ENCODE measurements at places on chromosomes 3 and 15. TPM values are rescaled to one million over a fixed set of nuclear protein-coding genes. Genes with fewer than 3 reads are reported as not detected.

- H3K36me3 ChIP-seq, result no peaks in the 10 kb centered on the region
- DNase-seq, result no peak
- peaks cover 16% of the 10 kb centered on the region for H3K27me3 ChIP-seq
- H3K27ac ChIP-seq, result no peak overlapping the region
- no peaks in the 10 kb centered on the region for H3K4me1 ChIP-seq
- H3K4me3 ChIP-seq, result no peak overlapping the region
These were observed 129.2 kb downstream of the FAM43A start for GRCh38 chr3:194814878-194815357.

The FES gene
- 0.32 TPM for total RNA-seq

The RTP1 gene
- not detected for total RNA-seq

DNA sequence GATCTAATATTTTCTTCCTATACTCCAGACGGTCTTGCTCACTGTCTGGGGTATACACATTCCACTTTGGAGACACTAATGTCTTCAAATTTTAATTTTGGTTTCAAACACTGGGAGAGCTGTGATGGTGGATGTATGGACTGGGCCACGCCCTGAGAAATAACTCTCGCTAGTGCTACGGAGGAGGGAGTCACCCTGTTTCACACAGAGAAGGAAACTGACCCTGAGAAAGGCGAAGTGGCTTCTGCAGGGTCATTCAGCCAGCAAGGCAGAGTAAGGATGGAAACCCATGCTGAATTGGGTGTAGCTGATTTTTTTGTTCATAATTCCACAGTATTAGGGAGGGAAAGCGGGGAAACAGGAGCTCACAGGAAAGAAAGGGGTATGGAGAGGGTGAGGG is 8.6 kb upstream of the SKIC8 start:
- H3K4me3 ChIP-seq, result no peak overlapping the region
- H3K36me3 ChIP-seq, result no peaks in the 10 kb centered on the region
- no peak for DNase-seq
- no peaks in the 10 kb centered on the region for H3K4me1 ChIP-seq

- no peaks in the 10 kb centered on the region for H3K36me3 ChIP-seq
- H3K4me1 ChIP-seq, result no peaks in the 10 kb centered on the region
- DNase-seq, result no peak
- H3K27me3 ChIP-seq, result peaks cover 50% of the 10 kb centered on the region
- H3K27ac ChIP-seq, result no peak overlapping the region
- no peak overlapping the region for H3K4me3 ChIP-seq
These were observed 525.3 kb upstream of the ZNF717 start for GRCh38 chr3:76310667-76311066.

DNA sequence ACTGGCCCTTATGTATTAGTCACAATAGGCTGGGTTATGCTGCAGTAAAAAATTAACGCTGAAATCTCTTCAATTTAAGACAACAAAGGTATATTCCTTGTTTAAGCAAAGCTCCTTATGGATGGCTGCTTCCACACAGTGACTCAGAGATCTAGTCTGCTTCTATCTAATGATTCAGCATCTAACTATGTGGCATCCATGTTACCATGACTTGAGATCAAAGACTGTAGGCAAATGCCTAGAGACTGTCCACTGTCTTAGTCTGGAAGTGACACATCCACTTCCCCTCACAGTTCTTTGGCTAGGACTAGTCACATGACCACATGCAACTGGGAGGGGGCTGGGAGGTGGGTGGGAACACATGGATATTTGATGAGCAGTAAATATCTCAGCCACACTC is 61.3 kb upstream of the PSMD6 start:
- H3K4me1 ChIP-seq, result no peaks in the 10 kb centered on the region
- H3K27me3 ChIP-seq, result no peaks in the 10 kb centered on the region
- H3K4me3 ChIP-seq, result no peak overlapping the region
- no peaks in the 10 kb centered on the region for H3K36me3 ChIP-seq

- no peak overlapping the region for H3K27ac ChIP-seq
- no peak for DNase-seq
- H3K4me1 ChIP-seq, result peaks cover 22% of the 10 kb centered on the region
These were observed 233.6 kb upstream of the LYSMD4 start for GRCh38 chr15:99966815-99967214.

DNA sequence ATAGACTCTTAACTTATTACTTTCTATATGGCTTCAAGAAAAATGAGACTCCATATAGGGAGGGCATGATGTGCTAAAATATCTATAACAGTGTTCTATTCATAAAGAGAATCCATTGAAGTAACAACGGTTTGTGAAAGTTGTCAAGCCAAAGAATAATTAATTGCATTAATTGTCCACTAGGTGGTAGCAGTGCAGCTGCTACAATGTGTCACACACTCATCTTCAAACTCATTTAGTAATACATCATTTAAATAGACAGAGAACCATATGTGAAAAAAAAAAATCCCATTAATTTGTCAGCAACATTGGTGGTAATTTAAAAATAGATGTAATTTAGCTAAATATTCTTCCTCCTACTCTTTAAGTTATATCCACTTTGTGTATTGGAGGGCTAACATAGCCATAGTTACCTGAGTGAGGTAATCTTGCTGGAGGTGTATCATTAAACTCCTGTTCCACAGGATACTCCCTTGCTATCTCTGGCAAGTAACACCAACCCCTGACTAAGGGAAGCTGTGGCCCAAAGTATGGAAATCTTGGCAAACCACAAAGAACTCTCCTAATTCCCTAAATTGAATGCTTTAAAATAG is 3.7 kb upstream of the CPA3 start:
- H3K4me3 ChIP-seq, result no peak overlapping the region
- H3K27ac ChIP-seq, result no peak overlapping the region
- H3K36me3 ChIP-seq, result no peaks in the 10 kb centered on the region
- H3K4me1 ChIP-seq, result no peaks in the 10 kb centered on the region
- peak; percentile 71 for DNase-seq

DNA sequence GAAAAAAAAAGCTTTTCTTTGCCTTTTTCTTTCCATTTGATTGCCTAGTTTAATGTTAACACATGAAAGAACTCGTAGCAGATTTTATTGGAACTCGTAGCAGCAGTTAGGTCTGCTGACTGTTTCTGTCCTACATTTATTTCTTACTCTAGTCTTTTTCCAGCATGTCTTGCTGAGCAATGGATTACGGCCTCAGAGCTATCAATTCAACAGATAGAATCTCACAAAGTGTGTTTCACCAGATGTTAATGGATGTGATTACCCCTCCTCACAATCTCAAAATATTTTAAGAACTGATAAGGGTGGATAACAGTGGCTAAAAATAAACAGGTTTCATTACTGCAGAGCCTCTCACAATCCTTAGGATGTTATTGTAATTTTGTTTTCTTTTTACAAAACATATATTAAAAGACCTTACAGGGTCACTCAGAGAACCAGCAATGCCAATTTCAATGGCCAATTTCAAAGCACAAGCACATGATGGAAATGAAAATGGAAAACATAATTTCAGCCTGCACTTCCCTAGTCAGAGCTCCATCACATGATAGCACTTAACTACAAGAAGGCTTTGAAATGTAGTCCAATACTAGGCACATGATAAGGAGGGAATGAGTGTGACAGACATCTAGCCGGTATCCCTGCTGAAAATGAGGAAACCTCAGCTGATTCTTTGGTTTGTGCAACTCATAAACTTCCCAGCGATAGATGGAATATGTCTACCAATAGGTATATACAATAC is 838.1 kb upstream of the SEMA6D start:
- no peaks in the 10 kb centered on the region for H3K36me3 ChIP-seq
- no peaks in the 10 kb centered on the region for H3K4me1 ChIP-seq
- H3K27me3 ChIP-seq, result no peaks in the 10 kb centered on the region

The TFRC gene
- 72.9 TPM for total RNA-seq
